Left lung (tissue), 14 donors: ENCODE measurements at places on chromosomes 11 and 22. TPM values are rescaled to one million over a fixed set of nuclear protein-coding genes. Genes with fewer than 3 reads are reported as not detected.

DNA sequence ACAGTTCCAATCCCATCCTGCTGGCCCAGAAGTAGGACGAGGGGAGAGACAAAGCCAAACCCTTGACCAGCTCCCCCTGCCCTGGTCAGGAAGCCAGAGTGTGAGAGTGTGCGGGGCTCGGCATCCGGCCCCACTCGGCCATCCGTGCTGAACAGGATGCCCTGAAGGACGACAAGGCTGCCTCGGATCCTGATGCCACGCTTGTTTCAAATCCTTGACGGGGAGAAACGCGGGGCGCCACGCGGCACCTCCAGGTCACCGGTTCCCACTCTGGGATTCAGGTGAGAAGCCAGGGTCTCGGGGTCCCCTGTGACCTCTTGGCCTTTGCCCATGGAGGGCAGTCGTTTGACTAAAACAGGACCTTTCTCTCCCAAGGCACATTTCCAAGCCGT, 167.8 kb downstream of the BRD1 start:
- no peak for DNase-seq

DNA sequence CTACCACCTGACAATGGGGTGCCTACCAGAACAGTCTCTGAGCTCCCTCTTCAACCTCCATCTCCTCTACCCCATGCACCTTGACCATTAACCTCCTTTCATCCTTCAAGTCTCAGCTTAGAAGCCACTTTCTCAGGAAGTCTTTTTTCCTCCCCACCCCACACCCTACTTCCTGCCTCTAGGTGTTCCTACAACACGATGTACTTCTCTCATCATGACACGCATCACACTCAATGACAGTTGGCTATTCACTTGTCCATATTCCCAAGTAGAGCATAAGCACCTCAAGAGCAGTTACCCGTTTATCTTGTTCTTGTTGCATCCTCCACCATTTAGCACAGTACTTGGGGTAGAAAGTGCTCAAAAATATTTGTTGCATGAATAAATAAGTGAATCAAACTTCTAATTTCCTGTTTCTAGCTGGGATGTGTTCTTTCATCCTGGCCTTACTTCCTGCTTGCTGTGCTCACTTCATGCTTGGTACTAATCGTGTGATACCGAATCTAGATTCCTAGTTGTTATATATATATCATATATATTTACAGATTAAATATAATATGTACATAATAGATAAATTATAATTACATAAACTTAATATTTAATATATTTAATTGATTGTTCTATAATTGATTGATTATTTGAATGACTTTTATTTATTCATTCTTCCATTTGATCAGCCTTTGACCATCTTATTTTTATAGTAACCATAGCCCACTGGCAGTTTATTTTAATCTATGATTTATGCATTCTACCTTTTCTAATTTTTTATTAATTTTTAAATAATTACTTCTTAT, 177.5 kb upstream of the TMEM45B start:
- no peak for DNase-seq

Gene TRIM48
- not detected for total RNA-seq

DNA sequence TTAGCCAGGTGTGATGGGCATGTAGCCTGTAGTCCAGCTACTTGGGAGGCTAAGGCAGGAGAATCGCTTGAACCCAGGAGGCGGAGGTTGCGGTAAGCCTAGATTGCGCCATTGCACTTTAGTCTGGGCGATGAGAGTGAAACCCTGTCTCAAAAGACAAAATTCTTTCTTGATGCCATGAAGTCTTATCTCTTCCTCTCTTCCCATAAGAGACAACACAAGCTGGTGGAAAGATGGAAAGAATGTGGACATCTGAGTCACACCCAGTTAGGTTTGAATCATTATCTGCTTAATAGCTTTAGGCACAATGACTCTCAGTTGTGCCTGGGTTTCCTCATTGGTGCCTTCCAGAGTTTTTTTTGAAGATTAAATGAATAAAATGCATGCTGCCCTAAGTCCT, 35.3 kb downstream of the KREMEN1 start:
- no peak for DNase-seq

- DNase-seq: peak; percentile 69
Measured at GRCh38 chr11:79237703-79238102, 203.1 kb downstream of the TENM4 start.

DNA sequence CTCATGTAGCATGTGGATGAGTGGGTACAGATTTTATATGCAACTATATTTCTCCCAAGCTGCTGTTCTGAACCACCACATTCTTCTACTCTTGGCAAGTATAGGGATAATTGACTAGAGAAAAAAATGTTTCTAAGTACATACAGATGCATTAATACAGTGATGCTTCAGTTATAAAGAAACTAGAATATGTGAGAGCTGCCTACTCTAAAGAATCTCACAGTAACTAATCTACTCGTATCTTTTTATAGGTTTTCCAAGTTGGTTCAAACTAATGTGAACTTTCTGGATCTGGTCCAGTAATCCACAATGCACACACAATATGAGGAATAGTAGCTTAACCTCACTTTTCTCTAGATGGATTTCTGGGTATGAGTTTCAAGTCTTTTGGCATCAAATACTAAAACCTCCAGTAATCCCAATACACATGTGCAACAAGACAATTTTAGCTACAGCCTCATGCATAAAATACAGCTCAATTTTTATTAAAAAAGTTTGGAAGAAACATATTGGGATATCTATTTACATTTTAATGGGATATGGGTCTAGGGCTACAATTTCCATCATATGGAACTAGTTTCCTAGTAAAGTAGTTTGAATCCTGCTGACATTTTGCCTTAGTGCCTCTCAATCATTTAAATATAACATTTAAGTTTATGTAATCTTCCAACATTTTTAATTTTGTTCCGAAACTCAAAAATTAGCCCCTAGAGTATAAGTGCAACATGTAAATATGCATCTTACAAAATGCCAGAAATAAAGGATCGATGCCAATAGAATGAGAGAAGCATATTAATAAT, 2209.7 kb downstream of the LRRC4C start:
- DNase-seq: no peak

Gene C11orf16
- not detected for total RNA-seq
